ENCODE measurements at places on chromosomes 2 and 18.

DNA sequence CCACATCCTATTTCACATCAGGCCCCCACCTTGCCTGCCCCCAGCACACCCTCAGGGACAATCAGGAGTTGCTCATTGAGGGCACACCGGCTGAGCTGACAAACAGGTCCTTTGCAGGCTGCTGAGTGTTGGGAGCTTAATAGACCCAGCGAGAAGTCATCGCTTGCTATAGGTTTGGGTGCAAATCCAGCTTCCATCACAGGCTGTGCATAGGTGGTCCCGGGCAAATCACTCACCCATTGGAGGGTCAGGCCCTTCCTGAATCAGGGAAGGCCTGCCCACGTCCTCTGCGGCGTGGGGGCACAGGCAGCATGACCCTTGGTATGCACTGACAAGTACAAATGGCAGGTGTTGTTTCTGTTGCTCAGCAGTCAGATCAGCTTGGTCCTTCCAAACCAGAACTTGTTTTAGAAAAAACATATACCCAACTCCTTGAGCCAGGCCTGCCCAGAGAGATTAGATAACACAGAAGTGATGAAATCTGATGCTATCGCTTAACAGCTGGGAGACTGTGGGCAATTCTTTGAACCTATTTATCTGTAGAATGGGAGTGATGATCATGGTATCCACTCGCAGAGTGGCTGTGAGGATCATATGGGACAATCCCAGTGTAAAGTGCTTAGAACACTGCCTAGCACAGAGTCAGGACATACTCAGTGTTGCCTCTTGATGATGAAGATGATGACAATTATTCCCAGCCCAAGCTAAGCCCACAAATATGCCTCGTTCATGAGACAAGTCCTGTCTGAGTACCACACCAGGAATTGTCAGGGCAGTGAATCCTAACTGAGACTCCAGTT is 34.9 kb downstream of the SMAD7 start:
- DNase-seq, result peak; percentile 43

DNA sequence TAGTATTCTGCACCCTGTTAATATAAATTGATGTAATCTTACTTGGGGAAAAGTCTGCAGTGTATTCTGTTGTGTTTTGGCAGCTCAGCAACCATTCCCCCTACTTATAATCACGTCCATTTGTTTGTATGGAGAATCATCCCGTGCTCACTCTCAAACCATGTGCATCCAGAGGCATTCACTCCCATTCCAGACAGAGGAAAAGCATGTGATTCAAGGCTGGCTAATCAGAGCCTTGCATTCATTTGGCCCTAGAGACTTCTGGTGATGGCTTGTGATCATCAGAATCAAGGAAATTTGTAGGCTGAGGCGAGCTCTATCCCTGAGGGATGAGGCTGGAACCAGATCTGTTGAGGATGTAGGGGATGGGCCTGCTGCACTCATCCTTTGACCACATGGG is 5.1 kb upstream of the WIPF1 start:
- DNase-seq, result no peak

GRCh38 chr2:8676191-8676920 is 5.5 kb upstream of the ID2 start:
- DNase-seq, result peak; percentile 69

- peak; percentile 13 for DNase-seq
Measured at GRCh38 chr18:45482286-45482685, 133.0 kb upstream of the SLC14A2 start.

DNA sequence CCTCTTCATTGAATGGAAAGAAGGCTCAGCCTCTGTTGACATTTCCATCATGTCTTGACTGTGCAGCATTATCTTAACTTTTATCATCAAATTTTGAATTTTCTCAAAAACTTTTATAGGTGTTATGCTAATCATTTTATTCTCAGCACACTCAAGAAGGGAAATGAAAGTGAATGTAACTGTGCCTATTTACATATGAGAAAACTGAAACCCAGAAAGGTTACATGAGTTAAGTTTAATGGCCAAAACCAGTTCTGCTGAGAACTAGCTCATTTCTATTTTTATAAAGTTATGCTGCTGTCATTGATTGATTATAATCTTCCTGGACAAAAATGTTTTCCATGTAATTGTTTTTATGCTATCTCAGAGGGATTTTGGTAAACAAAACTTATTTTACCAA is 618.8 kb upstream of the NRXN1 start:
- no peak for DNase-seq

- DNase-seq, result no peak
Measured at GRCh38 chr2:144156736-144157640, 362.9 kb downstream of the ZEB2 start.

GRCh38 chr2:48170281-48170680 is 264.0 kb upstream of the FBXO11 start:
- DNase-seq, result no peak

- DNase-seq, result peak; percentile 33
Measured at GRCh38 chr2:200695191-200695590, 109.4 kb downstream of the AOX1 start.

- no peak for DNase-seq
Measured at GRCh38 chr18:27378431-27379095, 193.5 kb upstream of the CHST9 start.

- peak; percentile 86 for DNase-seq
Measured at GRCh38 chr2:51722311-51722710, 690.4 kb upstream of the NRXN1 start.

DNA sequence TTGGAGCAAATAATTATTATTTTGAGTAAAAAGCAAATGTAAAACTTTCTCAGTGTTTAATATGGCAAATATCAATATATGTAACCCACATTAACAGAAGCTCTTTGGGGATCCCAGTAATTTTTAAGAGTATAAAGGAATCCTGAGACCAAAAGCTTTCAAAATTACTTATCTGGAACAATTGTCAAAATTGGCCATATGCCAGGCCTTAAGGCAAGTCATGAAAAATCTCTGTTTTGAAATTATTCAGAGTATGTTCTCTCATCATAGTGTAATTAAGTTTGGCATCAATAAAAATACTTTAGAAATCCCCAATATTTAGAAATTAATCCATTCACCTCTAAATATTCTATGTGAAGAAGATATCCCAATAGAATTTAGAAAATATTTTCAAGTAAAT is 225.3 kb upstream of the ARL4C start:
- peak; percentile 43 for DNase-seq

DNA sequence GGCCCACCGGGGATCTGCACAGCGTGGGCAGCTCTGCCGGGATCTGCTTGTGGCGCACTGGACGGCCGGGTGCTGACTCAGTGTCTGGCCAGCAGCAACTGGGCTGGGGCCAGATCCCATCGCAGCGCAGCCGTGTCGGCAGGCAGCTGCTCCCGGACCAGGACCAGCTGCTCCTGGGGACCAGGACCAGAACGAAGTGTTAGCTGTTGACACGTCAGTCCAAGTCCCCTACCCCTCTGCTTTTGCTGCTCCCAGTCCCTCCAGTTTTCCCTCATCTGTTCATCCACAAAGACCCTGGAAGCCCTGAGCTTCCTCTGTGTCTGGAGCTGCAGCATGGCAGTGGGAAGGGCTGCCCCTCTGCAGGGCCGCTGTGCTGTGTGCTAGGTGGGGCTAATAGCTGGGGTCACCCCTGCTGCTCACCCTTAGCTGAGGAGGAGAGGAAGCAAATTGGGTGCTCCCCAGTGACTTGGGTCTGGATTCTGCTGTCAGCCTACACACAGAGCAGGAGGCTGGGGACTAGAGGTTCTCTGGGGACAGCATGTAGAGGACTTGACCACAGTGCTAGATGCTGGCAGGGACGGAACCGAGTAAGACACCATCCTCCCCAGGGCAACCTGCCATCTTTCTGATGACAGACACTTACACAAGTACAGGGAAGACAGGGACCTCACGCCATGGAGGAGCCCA is 16.9 kb upstream of the KIF1A start:
- DNase-seq, result peak; percentile 60

- no peak for DNase-seq
Measured at GRCh38 chr2:83251321-83251872, 1207.7 kb downstream of the SUCLG1 start.

DNA sequence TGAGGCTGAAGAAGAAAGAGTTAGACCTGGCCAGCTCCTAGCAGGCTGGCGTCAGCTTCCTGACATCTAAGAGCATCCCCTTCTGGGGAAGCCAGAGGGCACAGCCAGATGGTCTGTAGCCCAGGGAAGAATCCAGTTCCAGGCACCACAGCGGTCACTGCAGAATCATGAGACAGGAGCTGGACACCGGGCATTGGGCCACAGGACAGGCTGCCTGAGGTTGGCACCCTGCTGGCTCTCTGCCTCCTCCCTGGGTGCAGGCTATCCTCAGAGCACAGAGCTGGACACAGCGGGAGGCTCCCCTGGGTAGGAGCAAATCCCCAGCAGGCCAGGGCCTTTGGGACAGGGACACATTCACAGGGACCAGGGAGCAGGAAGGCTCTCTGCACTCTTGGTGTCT is 19.8 kb upstream of the ATOH8 start:
- DNase-seq, result no peak

- peak; percentile 31 for DNase-seq
Measured at GRCh38 chr18:56873441-56874140, 222.4 kb downstream of the WDR7 start.

GRCh38 chr18:24600076-24600654 is 139.7 kb downstream of the HRH4 start:
- peak; percentile 72 for DNase-seq

DNA sequence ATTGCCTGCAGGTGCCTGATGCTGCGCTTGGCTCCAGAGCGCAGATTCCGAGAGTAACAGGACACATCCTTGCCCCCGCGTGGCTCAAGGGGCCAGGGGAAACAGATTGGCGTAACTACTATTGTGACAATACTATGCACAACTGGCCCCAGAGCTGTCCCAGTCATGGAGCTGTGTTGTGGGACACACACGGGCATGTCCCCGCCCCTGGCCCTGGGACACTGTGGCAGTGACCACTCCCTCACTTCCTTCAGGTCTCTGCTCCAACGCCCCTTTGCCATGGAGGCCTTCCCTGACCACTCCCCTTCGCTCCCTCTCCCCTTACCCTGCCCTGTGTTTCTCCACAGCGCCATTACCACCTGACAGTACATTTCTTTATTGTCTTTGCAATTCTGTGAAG is 132.1 kb downstream of the SMAD2 start:
- DNase-seq, result no peak

DNA sequence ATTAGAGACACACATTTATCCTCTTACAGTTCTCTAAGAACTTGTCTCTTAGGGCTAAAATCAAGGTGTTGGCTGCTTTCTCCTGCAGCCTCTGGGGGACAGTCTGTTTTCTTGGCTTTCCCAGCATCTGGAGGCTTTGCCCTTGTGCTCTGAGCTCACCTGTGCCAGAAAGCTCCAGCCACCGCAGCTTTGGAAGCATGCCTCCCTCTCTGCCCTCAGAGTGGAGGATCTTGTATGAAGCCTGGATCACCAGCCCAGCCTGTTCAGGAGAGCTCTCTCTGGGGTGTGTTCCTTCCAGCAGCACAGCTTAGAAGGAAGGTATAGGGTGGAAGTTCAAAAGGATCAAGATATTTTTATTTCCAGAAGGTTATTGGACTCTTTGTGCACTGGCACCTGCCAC is 53.1 kb upstream of the TPO start:
- no peak for DNase-seq

DNA sequence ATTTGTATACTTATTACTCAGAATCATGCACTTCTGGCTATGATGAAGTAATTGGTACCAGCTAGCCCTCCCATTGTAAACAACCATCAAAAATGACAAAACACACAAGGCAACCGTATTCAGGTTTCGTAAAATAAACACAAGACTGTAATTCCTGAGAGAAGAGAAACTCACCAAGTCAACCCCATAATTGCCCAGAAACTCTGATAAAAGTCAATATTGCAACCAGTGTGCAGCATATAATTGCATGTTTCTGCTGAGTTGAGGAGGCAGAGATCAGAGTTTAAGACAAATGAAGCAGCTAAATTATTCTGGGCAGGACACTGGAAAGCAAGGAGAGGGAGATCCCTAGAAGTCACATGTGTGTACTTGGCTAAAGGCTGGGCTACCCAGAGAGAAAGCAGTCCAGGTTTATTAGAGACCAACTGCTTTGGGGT is 90.3 kb downstream of the ROCK2 start:
- peak; percentile 18 for DNase-seq
